AG08396 (cell line): ENCODE measurements at places on chromosomes 1 and 21.

DNA sequence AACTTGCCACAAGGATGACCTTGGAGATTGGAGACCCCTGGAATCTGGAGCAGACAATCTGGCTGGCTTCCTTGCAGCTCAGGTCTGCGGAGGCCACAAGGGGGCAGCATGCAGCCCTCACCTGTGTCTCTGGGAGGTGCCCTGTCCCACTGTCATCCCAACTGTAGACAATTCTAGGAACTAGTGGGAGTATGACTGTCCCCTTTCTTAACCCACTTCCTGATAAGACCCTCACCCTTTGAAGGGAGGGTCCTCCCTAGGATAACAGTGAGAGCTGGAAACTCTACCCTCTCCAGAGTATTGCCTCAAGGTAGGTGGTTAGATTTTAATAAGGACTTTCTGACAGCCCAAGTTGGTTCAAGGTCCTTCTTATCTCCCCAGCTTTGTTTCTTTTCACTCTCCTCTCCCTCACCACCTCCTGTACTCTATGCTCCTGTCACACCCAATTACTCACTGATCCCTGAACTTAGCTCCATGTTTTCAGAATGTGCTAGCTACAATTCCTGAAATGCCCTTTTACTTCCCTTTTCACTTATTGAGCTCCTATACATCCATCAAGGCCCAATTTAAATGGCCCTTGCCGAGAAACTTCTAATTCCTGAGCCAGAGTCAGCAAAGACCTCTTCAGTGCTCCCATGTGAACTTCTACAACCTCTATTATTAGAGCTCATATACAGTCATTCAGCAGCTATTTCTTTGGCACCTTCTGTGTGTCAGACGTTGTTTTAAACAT lies 9.2 kb upstream of the KCNQ4 start:
- peak; percentile 39 for DNase-seq

- no peak for DNase-seq
Observed at GRCh38 chr1:12405325-12406210, 175.7 kb downstream of the VPS13D start.

GRCh38 chr1:34929497-34929852 lies at the start of gene DLGAP3:
TSS of gene DLGAP3 (minus strand) at chr1:34929650. CDS start at chr1:34905383, 24,267 bp downstream.
- peak; percentile 42 for DNase-seq

- no peak for DNase-seq
Observed at GRCh38 chr1:180352021-180352420, 122.0 kb downstream of the LHX4 start.
